ENCODE measurements at places on chromosomes 12 and 14.
A peak's percentile ranks its signal among the peaks of the same experiment; 100 is the strongest.

GRCh38 chr12:65282840-65283239 lies 4.4 kb downstream of the MSRB3 start:
- DNase-seq, result no peak

- no peak for DNase-seq
Observed at GRCh38 chr14:89924268-89924667, 30.3 kb downstream of the EFCAB11 start.

GRCh38 chr14:100640471-100641273 lies 53.5 kb upstream of the BEGAIN start:
- peak; percentile 69 for DNase-seq

GRCh38 chr14:102239231-102239630 lies 65.7 kb downstream of the MOK start:
- DNase-seq, result no peak

GRCh38 chr12:116293687-116294453 lies 16.4 kb upstream of the MED13L start:
- DNase-seq, result no peak

GRCh38 chr12:22729957-22730443 lies 105.0 kb downstream of the ETNK1 start:
- DNase-seq, result no peak

- DNase-seq, result no peak
Observed at GRCh38 chr14:59101476-59101875, 87.0 kb upstream of the DAAM1 start.

DNA sequence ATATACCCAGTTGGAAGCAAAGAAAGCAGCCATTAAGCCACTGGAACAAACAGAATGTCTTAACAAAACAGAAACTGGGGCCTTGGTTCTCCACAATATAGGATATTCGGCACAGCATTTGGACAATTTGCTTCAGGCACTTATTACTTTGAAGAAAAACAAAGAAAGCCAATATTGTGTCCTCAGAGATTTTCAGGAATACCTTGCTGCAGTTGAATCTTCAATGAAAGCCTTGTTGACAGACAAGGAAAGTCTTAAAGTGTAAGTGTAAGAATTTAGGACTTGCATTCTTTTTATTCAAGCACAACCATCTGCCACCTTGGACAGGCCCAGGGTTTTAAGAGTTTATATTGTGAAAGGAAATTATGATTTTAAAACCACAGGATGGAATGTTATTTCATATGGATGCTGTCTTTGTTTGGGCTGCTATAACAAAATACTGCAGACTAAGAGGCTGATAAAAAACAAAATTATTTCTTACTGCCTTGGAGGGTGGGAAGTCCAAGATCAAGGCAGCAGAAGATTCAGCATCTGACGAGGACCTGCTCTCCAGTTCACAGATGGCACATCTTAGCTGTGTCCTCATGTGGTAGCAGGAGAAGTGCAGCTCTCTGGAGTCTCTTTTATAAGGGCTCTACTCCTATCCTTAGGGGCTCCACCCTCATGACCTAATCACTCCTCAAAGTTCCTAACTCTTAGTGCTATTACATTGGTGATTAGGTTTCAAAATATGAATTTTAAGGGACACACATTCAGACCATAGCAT lies 197.0 kb downstream of the SYNE2 start:
- DNase-seq, result no peak

DNA sequence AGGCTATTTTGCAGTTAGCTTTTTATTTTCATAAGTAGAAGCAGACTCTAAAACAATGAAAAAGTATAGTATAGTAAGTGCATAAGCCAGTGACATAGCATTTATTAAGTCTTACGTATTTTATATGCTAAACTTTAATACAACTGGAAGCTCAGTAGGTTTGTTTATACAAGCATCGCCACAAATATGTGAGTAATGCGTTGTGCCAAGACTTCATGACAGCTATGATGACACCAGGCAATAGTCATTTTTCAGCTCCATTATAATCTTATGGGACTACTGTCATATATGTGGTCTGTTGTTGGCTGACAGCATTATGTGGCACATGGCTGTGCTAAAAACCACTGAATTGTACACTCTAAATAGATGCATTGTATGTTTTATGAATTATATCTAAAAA lies 40.3 kb downstream of the SLC38A2 start:
- DNase-seq, result no peak

DNA sequence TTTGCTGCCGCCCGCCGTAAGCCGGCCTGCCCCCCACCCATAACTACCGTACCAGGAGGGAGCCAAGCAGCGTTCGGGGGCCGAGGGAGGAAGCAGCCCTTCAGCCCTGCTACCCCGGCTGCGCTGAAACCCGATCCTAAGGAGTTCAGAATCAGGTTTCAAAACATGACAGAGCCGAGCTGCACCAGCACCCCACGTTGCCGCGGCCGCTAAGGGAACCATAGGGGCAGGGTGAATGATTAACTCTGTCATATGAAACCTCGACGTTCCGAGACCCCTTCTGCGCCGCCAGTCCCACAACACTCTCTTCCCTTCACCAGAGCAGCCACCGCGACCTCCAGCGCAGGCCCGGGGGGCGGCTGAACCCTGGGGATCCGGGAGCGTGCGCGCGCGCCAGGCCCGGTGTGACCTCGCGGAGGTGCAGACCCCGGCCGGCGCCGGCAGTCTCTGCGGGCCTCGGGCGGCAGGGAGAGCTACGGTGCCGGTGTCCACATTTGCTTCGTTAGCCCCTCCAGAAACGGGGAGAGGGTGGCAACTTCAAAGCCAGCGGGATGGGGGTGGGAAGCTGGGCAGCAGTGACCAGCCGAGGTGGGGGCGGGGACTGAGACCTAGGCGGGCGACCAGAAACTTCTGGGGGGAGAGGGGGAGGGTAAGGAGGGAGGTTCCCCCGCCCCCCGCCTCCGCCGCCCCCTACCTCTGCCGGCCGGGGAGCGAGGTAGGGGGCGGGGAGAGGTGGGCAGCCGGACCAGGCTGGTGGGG lies 1.6 kb downstream of the SIX4 start:
- no peak for DNase-seq

DNA sequence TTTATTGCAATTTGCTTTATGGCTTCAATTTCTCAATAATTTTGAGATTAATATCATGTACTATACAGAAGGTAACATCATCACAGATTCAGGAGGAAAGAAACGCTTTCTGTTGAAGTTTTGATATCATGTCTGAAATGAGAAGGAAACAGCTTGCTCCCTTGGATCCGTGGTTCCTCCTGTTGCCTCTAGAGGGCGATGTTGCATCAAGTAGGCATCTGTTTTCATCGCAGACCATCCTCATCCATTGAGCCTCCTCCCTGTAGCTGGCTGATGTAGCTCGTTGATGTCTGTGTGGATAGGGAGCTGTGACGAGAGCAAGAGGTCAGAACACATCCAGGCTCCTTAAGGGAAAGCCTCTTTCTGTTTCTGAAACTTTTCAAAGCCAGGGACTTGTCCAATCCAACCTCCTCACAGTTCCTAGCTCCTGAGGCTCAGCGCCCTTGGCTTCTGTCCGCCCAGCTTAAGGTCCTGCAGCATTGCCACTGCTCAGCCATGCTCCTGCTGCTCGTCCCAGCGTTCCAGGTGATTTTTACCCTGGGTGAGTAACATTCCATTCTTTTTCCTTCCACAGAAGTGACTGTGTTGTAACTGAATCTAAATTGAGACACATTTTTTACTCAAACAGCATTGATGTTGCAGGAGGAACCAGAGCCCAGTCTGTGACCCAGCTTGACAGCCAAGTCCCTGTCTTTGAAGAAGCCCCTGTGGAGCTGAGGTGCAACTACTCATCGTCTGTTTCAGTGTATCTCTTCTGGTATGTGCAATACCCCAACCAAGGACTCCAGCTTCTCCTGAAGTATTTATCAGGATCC lies 304.8 kb upstream of the OR4E1 start:
- peak; percentile 46 for DNase-seq

- DNase-seq, result no peak
Observed at GRCh38 chr14:50978888-50979287, 34.6 kb upstream of the PYGL start.

GRCh38 chr12:105804591-105805265 lies 334.0 kb downstream of the NUAK1 start:
- DNase-seq, result no peak

GRCh38 chr12:102776041-102776440 lies 141.0 kb downstream of the PAH start:
- DNase-seq, result no peak

GRCh38 chr12:25365340-25365730 lies 114.6 kb upstream of the KRAS start:
- no peak for DNase-seq

DNA sequence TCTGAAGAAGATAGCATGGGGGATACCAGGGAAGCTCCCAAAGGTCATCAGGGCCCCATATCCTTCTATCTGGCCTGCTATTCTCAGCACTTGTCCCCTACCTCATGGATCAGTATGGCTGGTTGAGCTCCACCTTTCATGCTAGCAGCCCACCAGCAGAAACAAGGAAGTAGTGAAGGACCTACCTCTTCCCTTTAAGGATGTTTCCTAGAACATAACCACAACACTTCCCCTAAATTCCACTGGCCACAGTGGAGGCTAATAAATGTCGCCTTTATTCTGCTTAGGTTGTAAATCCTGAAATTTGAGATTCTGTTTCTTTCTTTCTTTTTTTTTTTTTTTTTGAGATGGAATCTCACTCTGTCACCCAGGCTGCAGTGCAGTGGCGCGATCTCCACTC lies 128.6 kb upstream of the PARP11 start:
- no peak for DNase-seq

GRCh38 chr12:63206909-63207308 lies 55.9 kb upstream of the AVPR1A start:
- no peak for DNase-seq

DNA sequence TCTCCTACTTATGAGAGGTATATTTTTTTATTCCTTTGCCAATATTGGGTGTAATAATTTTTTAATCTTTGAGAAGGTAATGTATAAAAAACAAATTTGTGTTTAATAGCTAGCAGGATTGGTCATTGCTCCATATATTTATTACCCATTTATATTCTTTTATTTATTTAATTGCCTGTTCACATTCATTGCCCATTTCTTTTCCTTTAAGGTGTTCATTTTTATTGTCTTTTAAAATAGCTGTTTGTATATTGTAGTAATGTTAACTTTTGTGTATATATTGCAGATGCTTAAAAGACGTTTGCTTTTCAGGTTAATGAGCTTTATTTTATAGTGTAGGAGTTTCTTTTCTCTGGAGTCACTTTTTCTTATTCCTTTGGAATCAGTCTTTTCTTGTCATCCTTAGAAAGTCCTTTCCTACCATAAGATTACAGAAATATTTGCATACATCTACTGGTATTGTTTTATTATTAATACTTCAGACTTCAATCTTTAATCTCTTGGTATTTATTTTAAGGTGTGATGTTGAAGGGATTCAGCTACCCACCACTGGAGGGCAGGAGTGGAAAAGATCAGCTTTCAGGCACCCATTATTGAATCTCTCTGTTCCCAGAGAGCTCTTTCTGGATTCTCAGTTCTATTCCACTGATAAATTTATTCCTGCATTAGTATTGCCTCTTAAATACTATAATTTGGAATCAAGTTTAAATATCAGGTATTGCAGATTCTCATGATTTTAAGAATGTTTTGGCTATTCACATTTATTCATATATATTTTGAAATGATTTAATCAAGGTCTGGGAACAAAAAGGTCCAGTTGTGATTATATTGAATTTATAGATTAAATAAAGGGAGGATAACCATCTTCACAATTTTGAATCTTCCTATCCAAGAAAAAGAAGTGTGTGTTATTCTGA lies 17.3 kb downstream of the PPM1A start:
- DNase-seq, result no peak

GRCh38 chr12:57215668-57216013 lies 953 bp upstream of the NXPH4 start:
- peak; percentile 60 for DNase-seq

GRCh38 chr14:65333943-65334687 lies 78.4 kb upstream of the FUT8 start:
- no peak for DNase-seq

GRCh38 chr12:122282061-122282460 lies 15.8 kb upstream of the VPS33A start:
- DNase-seq, result no peak

DNA sequence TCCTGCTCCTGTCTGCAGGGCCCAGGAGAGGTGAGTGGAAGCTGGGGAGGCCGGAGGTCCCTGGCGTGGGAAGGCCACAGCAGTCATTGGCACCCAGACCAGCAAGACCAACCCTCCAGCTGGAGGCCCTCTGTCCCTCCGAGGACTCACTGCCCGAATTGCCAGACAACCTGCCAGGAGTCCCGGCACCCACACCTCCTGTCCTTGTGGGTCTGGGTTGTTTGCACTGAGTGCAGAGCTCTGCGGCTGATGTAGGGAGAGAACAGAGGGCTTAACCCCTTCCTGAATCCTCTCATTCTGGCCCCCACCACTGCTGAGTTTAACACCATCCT lies 204.9 kb downstream of the KIF26A start:
- no peak for DNase-seq

GRCh38 chr14:71142375-71143038 lies 235.2 kb downstream of the PCNX1 start:
- DNase-seq, result peak; percentile 6

Measured in CD4-positive, alpha-beta T cell treated with Interferon gamma for 1 hour (primary cell).